ENCODE measurements at places on chromosomes 6 and 20.
A peak's percentile ranks its signal among the peaks of the same experiment; 100 is the strongest.

- DNase-seq: no peak
Measured at GRCh38 chr6:162053084-162053483, 674.5 kb downstream of the PRKN start.

- peak; percentile 17 for DNase-seq
Measured at GRCh38 chr6:38212579-38212978, 393.1 kb downstream of the ZFAND3 start.

GRCh38 chr6:7765575-7766325 is 39.9 kb downstream of the BMP6 start:
- DNase-seq: no peak

GRCh38 chr6:130032758-130033340 is 14.5 kb downstream of the L3MBTL3 start:
- no peak for DNase-seq

GRCh38 chr20:38243709-38244020 is 16.9 kb downstream of the KIAA1755 start:
- DNase-seq: no peak
